ENCODE measurements at places on chromosomes 2 and 18. TPM values are rescaled to one million over a fixed set of nuclear protein-coding genes. Genes with fewer than 3 reads are reported as not detected.

MOGAT1 gene
- not detected for total RNA-seq

REG1B gene
- not detected for total RNA-seq

KCNK3 gene
- total RNA-seq: not detected

GRCh38 chr2:12169721-12170120 lies 423.3 kb downstream of the LPIN1 start:
- peak; percentile 33 for DNase-seq

POTEJ gene
- total RNA-seq: not detected

GRCh38 chr2:32246911-32247310 lies 17.8 kb downstream of the NLRC4 start:
- DNase-seq: no peak

- no peak for DNase-seq
Measured at GRCh38 chr2:17104454-17104853, 413.8 kb downstream of the RAD51AP2 start.

KCNG2 gene
- total RNA-seq: not detected

IL1F10 gene
- not detected for total RNA-seq

DNA sequence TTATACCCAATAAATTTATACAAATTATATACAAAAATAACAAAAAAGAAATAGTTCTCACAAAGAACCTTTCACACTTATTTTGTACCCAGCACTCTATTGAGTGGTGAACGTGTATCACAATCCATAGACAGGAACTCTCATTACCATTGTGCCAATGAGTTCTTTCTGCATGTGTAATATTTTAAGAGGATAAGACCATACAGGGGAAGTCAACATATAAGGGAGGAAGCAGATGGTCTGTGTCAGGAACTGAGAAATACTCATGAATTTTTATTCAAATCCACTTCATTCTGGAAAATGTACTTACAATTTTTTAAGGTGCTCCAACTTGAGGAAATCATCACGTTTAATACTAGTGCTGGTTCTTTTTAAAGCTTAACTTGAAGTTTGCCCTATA lies 27.1 kb upstream of the ELOA2 start:
- no peak for DNase-seq

DNA sequence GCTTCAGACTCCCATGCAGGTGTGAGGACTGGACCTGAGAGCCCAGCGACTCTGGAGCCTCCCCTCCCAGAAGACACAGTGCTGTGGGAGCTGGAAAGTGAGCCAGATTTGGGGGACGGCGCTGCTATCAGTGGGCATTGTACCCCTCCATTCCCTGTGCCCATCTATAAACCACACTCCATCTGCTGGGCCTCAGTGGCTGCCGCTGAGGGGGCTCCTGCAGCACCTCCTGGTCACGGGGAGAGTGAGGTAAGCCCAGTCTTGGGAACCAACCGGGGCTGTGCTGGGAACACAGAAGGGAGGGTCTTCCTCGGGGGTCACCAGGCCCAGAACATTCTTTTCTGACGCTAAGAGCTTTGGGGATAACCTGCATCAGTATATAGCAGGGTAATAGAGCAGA lies 9.5 kb downstream of the PSD4 start:
- DNase-seq: no peak

DNA sequence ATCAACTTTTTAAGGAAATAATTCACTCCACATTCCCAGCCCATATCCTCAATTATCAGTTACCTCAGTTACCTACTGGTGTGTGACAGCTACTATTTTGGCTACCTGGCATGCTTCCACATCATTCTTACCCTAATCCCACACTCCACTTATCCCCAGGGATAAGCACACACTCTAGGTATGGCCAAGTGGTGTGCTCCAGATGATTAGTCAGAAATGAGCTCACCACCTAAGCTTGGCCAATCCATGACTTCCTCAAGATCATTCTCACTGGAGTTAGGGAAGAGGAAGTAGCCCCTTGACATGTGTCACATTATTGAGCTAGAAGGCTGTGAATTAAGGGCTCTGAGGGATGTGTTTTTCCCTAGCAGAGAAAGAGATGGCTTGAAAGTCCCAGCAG lies 20.9 kb upstream of the SMAD4 start:
- no peak for DNase-seq

ZSWIM2 gene
- total RNA-seq: not detected

KCNF1 gene
- not detected for total RNA-seq

DNA sequence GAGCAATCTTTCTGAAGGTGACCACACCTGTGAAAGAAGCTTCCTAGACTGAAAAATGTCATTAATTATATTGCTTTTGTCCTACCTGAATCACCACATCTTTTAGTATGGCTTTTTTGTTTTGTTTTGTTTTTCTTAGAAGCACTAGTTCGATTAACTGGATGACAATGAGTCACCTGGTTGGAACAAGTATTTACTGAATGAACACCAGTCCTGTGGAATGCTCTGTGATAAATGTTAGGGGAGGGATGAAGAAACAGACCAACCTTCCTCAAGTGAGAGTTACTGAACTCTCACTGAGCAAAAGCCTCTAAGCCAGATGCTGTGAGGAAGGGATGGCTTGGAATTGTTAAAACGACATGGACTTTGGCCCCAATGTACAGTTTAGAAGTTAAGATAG lies 26.8 kb upstream of the DCC start:
- no peak for DNase-seq

DNA sequence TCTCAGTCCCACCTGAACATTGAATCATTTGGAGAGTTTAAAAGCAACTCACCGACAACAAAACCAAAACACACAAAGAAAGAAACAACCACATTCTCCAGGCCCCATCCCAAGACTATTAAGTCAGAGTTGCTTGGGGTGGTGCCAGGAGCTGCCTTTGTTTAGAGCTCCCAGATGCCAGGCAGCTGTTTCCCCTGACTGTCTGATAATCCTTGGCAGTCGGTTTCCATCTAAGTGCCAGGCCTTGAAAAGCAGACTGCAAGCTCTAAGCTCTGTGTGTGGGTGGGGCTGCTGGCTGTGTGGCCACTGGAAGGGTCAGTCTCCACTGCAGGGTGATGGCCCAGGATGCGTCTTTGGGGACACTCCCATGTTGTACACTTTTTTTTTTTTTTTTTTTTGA lies 255.3 kb upstream of the AGAP1 start:
- no peak for DNase-seq

SLC30A3 gene
- total RNA-seq: not detected

SRD5A2 gene
- total RNA-seq: not detected

PLEK gene
- 3.7 TPM for total RNA-seq

GRCh38 chr2:82964341-82964740 lies 1494.7 kb downstream of the SUCLG1 start:
- no peak for DNase-seq

ERLEC1 gene
- 32.2 TPM for total RNA-seq

DNA sequence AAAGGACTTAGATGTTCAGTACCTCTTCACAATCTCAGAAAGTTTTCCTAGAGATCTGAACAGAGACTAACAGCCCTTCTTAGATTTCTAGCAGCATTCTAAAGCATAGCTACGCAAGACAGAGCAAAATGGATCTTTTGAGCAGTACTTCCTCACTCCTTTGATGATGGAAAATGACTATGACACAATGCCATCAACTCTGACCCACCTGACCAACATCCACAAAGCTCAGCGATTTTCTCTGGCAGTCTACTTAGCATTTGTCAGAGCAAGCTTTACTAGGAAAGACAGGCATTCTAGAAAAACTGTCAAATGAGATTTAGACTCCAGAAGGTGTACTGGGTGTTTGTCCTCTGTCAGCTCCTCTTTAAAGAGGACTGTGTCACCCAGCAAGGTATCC lies 180.9 kb upstream of the ACVR2A start:
- DNase-seq: no peak

CCDC74A gene
- 3.1 TPM for total RNA-seq

DNA sequence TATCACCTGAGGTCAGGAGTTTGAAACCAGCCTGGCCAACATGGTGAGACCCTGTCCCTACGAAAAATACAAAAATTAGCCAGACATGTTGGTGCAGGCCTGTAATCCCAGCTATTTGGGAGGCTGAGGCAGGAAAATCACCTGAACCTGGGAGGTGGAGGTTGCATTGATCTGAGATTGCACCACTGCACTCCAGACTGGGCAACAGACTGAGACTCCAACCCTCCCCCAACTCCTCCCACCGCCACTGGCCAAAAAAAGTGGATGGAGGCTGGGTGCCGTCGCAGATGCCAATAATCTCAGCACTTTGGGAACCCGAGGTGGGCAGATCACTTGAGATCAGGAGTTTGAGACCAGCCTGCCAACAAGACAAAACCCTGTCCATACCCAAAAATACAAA lies 10.1 kb upstream of the SPIRE1 start:
- DNase-seq: no peak

DNA sequence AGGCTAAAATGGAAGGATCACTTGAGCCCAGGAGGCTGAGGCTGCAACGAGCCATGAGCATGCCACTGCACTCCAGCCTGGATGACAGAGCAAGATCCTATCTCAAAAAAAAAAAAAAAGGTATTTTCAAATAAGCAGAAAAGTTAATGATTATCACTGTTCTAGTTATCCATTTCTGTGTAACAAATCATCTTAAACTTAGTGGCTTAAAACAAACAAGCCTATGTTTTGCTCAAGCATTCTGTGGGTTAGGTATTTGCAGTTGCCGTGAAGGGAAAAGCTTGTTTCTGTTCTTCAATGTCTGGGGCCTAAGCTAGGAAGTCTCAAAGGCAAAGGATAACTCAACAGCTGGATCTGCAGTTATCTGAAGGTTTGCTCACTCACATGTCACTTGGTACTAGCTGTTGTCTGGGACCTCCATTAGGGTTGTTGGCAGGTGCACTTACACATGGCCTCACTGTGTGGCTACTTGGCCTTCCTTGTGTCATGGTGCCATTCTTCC lies 14.1 kb downstream of the MFF start:
- DNase-seq: no peak
